ENCODE measurements at places on chromosomes 1 and 21.

GRCh38 chr1:166489356-166489669 lies 322.5 kb upstream of the FAM78B start:
- DNase-seq = no peak

GRCh38 chr21:35940074-35940927 lies 120.0 kb downstream of the SETD4 start:
- DNase-seq = peak; percentile 81

DNA sequence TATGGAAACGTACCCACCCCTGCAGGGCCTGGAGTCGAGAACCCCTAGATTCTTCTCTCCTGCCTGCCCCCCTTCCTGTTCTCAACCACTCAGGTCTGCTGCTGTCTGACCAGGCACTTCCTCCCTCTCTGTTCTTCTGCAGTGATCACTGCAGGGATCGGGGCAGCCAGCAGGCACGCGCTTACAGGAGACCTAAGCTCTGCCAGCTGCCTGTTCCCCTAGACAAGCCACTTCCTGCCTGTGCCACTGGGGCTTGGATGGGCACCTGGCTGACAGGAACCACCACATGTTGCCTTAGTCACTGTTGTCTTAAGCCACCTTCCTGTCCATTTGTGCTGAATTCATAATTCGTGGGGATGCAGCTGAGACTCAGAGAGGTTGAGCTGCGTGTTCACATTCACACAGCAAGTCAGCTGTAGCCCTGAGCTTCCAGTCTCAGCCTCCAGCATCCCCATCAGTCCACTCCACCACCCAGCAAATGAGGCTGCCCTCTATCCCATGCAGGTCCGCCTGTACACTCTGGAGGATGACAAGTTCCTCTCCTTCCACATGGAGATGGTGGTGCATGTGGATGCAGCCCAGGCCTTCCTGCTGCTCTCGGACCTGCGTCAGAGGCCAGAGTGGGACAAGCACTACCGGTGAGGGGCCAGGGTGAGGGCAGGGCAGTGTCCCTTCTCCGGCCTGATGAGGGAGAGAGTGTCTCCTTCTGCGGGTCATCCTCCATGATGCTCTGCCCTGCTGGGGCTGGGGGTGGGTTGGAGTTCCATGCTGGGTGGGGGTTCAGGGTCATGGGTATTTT lies 18.6 kb downstream of the FAM151A start:
- no peak for DNase-seq

DNA sequence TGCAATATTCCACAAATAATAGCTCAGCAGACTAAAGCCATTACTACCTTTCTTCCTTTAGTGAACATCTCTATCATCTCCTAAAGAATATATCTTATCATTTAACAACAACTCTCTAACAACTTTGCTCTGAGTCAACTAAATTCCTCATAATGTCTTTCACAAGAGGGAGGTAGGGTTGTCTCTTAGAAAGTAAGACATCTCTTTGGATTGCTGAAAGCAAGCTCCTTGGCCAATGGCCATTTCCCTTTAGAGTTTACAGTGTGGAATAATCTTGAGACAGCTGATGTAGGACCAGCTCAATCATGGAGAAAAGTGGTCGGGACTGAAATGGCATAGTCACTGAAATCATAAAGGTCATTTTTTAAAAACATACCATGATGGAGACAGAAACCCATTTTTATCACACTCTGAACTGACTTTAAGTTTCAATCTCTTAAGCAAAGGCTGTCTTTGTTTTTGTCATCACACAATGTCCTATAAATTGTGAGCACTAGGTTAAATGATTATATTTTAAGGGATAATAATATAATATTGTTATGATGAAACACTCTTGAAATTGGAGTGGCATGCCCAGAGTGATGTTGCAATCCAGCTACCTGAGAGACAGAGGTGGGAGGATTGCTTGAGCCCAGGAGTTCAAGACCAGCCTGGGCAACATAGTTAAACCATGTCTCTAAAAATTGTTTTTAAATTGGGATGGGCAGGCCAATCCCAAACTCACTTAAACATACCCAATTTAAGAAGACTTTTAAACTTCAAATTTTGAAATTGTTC lies 91.1 kb downstream of the SLC44A5 start:
- no peak for DNase-seq

DNA sequence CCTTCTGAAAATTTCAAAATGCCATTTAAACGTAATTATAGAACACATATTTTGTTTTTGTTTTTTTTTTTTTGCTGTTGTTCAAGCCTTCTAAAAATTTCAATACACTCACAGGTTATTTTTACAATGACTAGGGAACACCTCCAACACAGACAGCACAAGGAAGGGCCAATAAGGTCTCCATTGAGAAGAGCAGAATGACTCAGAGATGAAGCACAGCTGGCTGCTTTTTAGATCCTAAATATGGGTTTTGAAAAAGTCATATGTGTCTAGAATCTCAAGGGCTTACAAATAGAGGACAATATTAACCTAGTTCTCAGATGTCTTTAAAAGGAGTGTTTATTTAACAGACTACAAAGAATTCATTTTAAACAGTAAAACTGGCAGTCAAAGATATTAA lies 104.6 kb downstream of the NEGR1 start:
- DNase-seq = peak; percentile 24
